Peyer's patch (tissue), 4 donors: ENCODE measurements at places on chromosomes 7 and 10. TPM values are rescaled to one million over a fixed set of nuclear protein-coding genes. Genes with fewer than 3 reads are reported as not detected.

The PDSS1 gene
- 28.1 TPM for total RNA-seq

The ATG9B gene
- not detected for total RNA-seq

- DNase-seq, result no peak
These were observed 131.1 kb downstream of the MAPK8 start for GRCh38 chr10:48437546-48437945.

GRCh38 chr7:31850601-31851000 is 163.6 kb downstream of the PPP1R17 start:
- no peak for DNase-seq

The HABP2 gene
- 0.88 TPM for total RNA-seq

GRCh38 chr7:1894906-1895663 is 225.0 kb downstream of the ELFN1 start:
- DNase-seq, result no peak

- peak; percentile 82 for DNase-seq
These were observed 12.6 kb upstream of the WDFY4 start for GRCh38 chr10:48671914-48672595.

- DNase-seq, result no peak
These were observed 262.2 kb downstream of the ETV1 start for GRCh38 chr7:13727279-13727678.

- no peak for DNase-seq
These were observed 116.3 kb downstream of the PAXIP1 start for GRCh38 chr7:154886591-154886990.

- DNase-seq, result peak; percentile 82
These were observed 15.1 kb downstream of the PRSS2 start for GRCh38 chr7:142785841-142786250.

- DNase-seq, result no peak
These were observed 70.5 kb downstream of the ADD3 start for GRCh38 chr10:110078317-110078716.

GRCh38 chr10:14369906-14370305 is 39.2 kb upstream of the FRMD4A start:
- no peak for DNase-seq

DNA sequence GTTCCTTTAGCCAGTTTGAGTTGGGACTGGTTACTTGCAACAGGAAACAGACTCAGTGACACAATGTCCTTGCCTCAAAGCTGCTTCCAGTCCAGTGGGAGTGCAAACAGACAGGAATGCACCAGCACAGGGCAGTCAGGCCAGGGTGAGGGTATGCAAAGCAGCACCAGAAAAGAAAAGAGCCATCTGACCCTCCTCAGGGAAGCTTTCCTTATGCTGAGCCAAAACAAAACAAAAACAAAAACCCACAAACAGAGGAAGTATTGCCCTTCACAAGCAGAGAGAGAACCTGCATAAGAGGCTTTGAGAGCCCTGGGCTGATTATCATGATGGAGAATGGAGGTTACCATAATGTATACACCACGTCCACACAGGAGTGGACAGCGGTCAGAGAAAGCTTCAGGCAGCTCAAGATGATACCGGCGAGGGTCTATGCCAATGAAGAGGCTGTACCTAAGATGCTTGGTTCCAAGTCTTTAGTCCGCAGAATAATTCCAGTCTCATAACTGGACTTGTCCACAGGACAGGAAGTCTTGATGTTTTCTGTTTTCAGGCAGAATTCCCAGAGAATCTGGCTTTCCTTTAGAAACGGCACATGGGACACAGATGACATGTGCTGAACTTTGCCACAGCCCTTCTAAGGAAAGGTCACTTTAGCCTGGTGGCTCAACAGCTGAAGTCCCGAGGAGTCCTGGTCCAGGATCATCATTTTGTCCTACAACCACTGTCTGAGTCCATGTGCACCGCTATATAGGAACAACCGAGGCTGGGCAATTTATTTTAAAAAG is 263.3 kb downstream of the TNS3 start:
- DNase-seq, result no peak

The ADCYAP1R1 gene
- 0.35 TPM for total RNA-seq

GRCh38 chr10:129740532-129741279 is 223.4 kb downstream of the EBF3 start:
- peak; percentile 22 for DNase-seq

The HECTD2 gene
- 18.2 TPM for total RNA-seq

The VSTM4 gene
- total RNA-seq, result 4.2 TPM

The GRID2IP gene
- not detected for total RNA-seq

DNA sequence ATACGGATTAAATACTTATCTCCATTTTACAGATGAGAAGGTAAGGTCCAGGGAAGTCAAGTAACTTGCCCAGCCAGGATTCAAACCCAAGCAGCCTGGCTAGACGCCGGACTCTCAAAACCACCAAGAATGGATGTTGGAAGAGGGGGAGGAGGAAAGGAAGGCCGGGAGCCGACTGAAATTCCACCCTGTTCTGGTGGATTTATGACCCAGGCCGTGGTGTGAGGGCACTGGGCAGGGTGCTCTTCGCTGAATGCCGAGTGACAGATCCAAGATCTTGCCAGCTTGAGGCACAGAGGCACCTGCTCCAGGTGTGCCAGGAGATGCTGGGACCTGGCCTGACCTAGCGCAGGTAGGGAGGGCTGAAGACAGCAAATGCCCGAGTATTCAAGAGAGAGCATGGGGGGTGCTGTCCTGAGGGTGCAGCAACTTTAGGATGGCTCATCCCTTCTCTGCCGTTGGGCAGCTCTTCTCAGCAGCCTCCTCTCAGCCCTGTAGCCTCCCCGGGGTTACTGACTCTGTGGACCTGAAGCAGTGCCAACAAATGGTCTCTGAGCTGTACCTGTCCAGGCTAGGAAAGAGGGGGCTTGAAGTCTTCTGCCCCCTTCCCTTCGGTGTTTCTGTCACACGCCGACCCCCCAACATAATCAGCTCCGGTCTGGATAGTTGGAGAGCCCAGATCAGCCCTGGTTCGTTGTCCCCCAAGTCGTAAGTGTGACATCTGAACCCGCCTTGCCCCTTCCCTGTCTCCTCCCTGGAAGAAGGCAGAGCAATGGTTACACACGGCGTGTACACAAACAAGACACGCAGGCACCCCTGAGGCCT is 713 bp downstream of the LOXL4 start:
- no peak for DNase-seq

- no peak for DNase-seq
These were observed 81.2 kb upstream of the GDF10 start for GRCh38 chr10:47218803-47219202.

The ECD gene
- 57.8 TPM for total RNA-seq

DNA sequence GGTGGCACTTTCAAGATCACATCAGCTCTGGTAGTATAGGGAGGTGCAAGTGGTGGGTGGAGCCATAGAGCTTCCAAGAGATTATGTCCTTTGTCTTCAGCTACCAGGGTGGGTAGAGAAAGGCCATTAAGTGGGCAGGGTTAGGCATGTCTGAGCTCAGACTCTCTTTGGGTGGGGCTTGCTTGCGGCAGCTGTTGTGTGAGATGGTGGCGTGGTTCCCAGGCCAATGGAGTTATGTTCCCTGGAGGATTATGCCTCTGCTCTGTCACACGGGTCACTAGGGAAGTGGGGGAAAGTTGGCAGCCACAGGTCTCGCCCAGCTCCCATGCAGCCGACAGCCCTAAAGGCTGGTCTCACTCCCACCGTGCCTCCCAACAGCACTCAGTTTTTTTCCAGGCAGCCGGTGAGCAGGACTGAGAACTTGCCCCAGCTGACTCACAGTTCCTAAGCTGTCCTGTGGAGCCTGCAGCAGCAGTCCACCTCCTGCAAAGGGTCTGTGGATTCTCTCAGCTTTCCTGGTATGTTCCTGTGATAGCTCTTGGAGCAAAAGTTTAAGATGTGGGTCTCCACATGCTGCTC is 459.0 kb downstream of the SH2D4B start:
- no peak for DNase-seq

DNA sequence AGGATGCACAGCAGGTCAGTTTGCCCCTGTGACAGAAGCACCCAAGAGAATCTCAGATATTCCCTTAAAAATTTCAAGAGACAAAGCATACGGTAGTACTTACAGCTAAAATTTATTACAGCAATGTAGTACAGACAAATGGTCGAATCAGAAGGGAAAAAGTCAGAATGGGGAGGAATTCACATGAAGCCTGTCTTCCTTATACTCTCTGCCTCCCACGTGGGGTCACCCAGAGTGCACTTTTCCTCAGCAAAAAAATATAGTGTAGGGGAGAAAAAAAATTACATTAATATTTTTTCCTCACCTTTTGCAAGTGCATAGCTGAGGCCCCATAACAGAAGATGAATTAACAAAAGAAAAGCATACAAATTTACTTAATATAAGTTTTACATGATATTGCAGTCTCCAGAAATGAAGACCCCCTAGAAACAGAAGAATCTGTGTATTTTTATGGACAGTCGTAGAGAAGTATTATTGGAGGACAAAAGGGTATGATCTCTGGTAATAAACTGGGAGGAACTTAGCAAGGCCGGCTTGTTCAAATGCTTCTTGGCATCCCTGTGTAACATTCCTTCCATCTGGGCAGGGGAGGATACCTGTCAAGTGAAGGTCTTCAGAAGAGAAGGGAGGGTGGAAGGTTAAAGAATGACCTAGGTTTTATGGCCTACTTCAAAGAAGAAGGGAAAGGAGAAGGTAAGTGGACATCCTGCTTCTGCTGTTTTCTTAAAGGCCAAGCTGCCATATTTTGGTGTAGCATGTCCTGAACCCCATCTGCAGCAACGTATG is 270.6 kb upstream of the MAGI2 start:
- no peak for DNase-seq

DNA sequence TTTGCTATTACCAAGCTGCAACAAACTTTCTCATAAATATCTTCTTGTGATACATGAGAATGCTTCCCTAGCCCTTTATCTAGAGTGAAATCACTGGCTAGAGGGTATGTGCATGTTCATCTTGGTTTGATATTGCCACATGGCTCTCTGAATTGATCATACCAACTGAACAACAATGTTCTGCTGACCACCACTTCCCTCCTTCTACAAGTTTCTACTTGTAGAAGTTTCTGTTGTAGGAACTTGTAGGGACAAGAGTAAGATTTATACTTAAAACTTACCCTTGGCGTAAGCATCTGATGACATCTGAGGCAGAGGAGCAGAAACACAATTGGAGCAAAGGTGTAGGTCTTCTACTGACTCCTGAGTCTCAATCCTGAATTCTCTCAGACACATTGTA is 86.3 kb upstream of the FAM13C start:
- DNase-seq, result no peak

DNA sequence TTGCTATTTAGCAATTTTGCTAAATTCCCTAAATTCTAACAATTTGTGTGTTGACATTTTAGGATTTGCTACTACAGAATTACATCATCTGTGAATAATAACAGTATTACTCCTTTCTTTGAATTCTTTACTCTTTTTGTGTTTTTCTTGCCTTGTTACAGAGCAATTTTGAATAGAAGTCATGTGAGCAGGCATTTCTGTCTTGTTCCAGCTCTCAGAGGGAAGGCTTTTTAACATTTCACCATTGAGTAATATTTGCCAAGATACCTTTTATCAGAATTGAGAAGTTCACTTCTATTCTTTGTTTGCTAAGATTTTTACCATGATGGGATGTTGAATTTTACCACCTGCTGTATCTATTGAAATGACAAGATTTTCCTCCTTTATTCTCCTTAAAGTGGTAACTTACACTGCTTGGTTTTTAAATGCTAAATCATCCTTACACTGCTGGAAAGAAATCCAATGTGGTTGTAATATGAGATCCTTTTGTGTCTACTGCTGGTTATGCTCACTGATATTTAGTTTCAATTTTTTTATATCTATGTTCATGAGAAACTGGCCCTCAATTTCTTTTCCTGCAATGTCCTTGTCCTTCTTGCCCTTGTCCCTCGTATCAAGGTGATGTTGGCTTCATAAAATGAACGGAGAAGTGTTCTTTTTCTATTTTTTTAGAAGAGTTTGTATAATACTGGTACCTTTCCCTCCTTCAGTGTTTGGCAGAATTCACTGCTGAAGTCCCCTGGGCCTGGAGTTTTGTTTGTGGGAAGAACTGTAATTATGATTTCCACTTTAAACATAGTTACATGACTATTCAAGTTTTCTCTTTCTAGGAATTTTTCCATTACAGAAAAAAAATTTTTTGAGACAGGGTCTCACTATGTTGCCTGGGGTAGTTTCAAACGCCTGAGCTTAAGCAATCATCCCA is 50.3 kb upstream of the ATP6V0A4 start:
- no peak for DNase-seq

The CAMK1D gene
- 23.9 TPM for total RNA-seq

- DNase-seq, result no peak
These were observed 142.4 kb downstream of the CUX1 start for GRCh38 chr7:101959829-101960228.

- no peak for DNase-seq
These were observed 449.5 kb downstream of the GRID1 start for GRCh38 chr10:85916994-85917573.

DNA sequence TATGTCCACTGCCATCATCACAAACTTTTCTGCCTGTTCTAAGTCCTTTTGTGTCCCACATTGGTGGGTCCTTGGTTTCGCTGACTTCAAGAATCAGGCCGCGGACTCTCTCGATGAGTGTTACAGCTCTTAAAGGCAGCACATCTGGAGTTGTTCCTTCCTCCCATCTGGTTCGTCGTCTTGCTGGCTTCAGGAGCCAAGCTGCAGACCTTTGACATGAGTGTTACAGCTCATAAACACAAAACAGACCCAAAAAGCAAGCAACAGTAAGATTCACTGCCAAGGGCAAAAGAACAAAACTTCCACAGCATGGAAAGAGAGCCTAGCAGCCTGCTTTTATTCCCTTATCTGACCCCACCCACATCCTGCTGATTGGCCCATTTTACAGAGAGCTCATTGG is 30.2 kb downstream of the ASNS start:
- DNase-seq, result no peak

GRCh38 chr7:89887489-89887888 is 266.8 kb upstream of the STEAP1 start:
- DNase-seq, result no peak

DNA sequence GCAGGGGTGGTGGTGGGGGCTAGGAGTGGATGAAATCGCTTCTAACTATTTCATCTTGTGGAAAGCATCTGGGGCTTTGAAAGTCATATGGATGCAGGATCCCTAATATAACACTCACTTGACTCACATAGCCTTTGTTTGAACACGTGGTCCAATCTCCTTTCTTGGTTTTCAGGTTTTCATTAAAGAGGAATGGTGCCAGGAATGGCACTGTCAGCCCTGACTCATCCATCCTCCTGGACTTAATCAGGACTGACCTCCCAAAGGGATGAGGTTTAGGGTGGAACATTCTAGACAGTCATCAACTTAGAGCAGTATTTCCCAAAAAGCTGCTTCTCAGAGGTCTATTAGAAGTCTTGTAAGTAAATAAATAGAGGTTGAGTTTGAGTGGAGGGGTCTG is 162.0 kb upstream of the PLXNA4 start:
- no peak for DNase-seq

The CPA2 gene
- total RNA-seq, result 12.6 TPM
